ENCODE measurements at places on chromosomes 16 and 17.

DNA sequence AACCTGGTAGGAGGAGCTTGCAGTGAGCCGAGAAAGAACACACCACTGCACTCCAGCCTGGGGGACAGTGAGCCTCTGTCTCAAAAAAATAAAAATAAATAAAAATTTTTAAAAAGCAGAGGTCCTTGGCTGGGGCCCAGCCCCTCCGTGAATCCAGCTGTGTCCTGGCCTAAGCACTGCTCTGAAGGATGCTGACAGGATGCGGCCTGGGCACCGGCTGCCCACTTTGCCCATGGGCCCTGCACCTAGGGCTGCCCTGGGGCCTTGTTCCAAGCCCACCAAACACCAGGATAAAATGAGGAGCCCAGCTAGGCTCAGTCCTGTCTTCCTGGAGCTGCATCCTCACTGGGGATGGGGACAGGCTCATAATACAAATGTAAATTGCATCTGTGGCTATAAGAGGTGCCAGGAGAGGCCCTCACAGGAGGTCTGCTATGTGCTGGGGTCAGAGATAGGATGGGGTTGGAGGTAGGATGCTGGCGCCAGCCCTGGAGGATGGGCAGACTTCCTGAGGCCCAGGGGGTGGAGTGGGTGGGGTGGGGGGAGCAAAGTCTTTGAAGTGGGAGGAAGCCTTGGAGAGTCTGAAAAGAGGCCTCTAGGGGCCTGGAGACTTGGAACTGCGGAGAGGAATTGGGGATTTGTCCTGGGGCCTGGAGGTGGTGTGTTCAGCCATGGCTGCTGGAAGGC lies 6.2 kb downstream of the C16orf89 start:
- DNase-seq, result no peak

DNA sequence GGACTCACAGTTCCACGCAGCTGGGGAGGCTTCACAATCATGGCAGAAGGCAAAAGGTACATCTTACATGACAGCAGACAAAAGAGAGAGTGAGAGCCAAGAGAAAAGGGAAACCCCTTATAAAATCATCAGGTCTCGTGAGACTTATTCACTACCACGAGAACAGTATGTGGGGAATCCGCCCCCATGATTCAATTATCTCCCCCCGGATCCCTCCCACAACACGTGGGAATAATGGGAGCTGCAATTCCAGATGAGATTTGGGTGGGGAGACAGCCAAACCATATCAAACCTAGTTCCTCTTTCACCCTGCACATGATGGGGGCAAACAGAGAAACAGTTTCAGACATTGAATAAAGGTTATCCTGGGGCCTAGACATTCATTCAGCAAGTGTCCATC lies 32.2 kb upstream of the IRX6 start:
- no peak for DNase-seq

GRCh38 chr16:5046914-5047313 lies 13.2 kb upstream of the NAGPA start:
- no peak for DNase-seq

GRCh38 chr16:51306116-51306515 lies 155.0 kb upstream of the SALL1 start:
- DNase-seq, result no peak

- no peak for DNase-seq
Observed at GRCh38 chr17:72333570-72333969, 212.8 kb downstream of the SOX9 start.
